ENCODE measurements at places on chromosomes 6 and 20.

DNA sequence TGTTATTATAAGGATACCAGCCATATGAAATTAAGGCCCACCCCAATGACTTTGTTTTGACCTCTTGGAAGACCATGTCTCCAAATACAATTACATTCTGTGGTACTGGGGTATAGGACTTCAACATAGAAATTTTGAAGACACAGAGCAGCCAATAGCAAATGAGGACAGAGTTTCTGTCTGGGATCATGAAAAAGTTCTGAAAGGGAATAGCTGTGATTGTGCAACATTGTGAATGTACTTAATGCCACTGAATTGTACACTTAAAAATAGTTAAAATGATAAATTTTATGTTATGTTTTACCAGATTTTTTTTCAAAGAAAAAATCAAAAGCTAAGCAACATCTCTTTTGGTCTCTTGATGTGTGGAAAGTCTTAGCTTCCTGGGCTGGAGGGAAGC is 27.0 kb upstream of the AGPAT4 start:
- DNase-seq: no peak

DNA sequence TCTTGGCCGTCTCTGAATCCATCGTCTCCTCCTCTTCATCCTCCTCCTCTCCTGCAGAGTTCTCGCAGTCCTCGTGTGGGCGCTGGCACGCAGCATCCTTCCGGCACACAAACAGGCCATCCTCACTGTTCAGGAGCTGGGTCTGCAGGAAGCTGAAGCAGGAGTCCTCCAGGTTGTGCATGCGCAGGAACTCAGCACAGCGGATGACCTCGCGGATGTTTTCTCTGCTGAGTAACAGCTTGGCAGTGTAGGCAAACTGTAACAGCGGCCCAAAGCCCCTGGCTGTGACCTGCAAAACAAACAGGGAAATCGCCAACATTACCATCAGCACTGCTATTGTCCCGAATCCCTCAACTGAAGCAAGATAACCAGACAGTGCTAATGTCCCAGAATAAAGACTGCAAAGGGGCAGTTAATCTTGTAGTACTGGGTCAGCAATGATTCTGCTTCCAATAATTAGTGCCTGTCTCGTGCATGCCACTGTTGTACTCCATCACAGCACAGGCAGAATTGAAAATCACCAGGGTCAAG is 57.4 kb downstream of the GJA10 start:
- no peak for DNase-seq

DNA sequence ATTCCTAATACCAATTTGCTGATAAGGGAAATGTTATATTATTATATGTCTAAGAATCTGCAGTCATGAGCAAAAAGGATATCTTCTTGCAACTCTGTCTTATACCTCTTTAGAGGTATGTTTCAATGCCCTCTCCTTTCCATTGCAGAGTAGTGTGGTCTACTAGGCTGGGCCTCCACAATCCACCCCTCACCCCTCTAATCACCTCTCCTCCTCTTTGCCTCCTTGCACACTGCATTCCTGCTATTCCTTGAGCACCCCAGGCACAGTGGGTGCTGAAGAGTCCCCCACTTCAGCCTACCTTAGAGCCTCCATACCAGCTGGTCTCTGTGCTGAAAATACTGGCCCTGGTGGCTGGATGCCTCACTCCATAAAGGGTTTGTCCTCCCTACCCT is 26.9 kb downstream of the ARMC2 start:
- DNase-seq: no peak

GRCh38 chr6:135181333-135182070 is 394 bp downstream of the MYB start:
- DNase-seq: no peak

DNA sequence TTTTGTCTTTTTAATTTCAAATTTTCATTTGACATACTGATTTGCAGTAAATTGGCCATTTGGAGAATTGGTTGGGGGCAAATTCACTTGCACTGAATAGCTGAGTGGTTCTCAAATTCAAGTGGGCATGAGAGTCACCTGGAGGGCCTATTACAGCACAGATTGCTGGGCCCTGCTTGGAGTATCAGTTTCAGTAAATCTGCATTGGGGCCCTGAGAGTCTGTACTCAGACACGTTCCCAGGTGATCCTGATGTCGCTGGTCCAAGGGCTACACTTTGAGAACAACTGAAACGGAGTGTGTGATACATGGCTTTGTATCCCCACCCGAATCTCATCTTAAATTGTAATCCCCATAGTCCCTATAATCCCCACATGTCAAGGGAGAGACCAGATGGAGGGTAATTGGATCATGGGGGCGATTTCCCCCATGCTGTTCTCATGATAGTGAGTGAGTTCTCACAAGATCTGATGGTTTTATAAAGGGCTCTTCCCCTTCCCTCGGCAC is 115.9 kb downstream of the KLHL32 start:
- DNase-seq: no peak

GRCh38 chr6:21603082-21603952 is 9.8 kb downstream of the SOX4 start:
- no peak for DNase-seq

- no peak for DNase-seq
These were observed 381.5 kb downstream of the TFAP2A start for GRCh38 chr6:10033223-10033829.

DNA sequence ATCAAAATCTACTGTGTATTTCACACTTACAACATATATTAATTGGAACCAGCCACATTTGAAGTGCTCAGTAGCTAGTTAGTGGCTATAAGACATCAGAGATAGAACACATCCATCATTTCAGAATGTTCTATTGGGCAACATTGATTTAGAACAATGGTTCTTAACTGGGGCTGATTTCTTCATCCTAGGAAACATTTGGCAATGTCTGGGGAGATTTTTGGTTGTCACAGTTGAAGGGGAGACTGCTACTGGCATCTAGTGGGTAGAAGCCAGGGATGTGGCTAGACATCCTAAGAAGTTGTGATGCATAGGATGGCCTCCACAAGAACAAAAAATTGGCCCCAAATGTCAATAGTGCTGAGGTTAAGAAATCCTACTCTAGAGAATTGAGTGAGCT is 132.5 kb downstream of the OLIG3 start:
- DNase-seq: no peak

DNA sequence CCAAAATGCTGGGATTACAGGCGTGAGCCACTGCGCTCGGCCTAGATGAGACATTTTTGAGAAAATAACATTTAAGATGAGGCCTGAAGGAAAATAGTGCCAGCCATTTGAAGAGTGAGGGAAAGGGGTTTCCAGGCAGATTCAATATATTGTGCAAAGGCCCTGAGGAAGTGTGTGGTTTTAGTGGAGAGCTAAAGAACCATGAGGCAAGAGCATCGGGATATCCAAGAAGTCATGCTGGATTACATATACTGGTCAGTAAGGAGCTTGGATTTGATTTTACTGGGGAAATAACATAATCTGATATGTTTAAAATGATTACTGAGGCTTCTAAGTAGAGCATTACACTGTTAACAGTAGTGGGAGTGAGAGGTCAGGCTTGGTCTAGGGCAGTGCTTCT is 47.0 kb downstream of the CARMIL1 start:
- no peak for DNase-seq

GRCh38 chr6:40439026-40439800 is 148.0 kb downstream of the LRFN2 start:
- no peak for DNase-seq

- peak; percentile 94 for DNase-seq
These were observed 4.3 kb upstream of the CEBPB start for GRCh38 chr20:50186151-50186885.

DNA sequence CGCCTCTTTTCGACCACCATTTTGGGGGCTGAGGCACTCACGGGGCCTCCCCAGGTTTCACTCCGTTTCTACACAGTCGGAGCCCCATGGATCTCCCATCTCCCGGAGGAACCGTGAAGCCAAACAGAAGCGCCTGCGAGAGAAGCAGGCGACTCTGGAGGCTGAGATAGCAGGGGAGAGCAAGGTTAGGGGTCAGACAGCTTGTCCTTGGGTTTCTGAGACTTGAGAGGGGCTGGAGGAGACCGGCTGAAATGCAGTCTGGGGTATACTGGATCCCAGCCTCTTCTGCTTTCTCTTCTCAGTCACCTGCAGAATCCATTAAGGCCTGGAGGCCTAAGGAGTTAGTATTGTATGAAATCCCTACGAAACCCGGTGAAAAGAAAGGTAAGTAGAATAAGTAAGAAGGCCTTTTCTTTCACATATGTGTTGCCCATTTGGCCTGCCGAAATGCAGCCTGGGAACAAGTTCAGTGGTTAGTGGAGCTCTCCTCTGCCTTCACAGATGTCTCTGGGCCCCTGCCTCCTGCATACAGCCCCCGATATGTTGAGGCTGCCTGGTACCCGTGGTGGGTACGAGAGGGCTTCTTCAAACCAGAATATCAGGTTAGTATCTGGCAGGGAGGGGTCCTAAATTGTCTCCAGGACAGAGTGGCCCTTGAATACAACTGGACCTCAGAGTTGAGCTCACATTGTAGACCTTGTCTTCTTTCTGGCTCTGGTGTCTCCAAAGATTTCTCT is 984 bp downstream of the VARS2 start:
- peak; percentile 33 for DNase-seq

DNA sequence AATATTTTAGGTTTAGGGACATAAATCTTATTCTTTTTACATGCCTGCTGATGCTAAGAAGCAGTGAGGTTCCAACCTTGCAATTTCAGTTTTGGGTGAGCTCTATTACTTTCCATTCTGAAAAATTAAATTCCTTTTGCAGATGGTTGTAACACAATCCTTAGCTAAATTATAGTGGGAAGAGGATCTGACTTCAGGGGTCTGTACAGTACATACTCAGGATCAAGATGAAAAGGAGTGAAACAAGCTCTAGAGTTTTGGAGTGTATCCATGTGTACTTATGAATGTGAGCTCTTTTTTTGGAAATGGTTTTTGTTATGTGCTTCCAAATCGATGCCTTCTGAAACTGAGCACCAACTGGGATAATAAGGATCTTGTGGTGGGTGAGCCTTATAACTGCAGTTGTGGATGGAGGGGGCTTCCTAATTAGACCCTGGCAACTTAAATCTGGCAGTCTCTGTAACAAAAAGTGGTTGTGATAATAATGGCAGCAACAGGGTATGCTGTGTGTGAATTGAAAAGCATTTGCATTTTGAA is 218.8 kb upstream of the MAP3K7 start:
- DNase-seq: no peak

GRCh38 chr6:157182503-157183264 is 140.6 kb downstream of the TMEM242 start:
- no peak for DNase-seq

DNA sequence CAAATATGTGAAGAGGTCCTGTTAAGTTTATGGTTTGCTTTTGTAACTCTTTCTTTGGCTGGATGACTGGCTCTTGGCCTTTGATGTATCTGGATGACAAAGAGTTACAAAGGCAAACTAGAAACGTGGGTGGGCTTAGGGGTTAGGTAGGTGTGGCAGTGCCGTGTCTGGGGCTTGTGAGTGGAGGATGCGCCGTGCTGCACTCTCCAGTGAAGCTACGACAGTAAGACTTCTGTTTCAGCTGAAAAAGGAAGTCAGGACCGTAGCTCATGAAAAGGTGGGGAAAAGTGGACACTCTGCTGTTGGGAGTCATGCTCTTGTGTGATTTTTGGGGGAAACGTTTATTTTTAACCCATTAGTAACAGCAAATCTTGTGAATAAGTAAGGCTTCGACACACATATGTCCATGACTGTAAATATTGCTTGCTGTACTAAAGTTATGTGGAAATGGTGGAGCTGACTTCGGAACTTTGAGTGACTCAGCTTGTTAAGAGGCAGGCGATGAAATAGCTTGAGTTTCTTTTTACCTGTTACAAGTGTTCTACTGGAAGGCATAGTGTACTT is 45.6 kb downstream of the DUSP22 start:
- no peak for DNase-seq

DNA sequence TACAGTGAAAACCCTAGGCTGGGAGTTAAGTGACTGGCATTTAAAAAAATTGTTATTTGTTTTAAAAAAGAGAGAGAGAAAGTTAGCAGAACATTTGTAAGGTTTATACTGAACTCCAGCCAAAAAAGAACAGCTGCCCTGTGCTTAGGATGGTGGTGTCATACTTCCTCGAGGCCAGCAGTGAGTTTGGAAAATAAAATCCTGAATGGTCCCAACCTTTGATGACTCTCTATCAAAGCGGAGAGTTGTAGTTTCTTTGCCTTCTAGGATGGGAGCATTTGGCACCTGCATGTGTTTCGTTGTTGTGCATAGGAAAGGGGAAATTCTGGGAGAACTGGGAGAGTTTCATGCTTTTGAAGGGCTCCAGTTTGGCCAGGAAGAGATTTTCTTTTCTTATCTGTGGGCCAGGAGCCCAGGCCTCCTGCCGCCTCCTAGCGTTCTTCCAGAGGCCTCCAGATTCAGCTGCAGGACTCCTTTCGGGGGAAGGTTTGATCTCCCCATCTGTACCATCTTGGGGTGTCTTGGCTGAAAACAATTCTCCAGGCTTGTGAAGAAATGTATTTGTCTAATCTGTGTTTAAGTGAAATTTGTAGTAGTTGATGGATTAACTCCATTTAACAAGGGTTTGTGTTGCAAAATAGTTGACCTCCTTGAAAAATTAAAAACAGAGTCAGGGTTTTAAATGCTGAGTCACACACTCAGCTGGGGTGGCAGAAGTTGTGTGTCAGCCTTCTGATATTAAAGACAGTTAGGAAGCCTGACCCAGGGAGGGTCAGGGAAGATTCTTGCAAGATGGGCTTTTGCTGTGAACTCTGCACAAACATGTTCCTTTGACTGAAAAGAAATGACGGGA is 63.4 kb downstream of the TXNDC5 start:
- DNase-seq: no peak

GRCh38 chr6:136370988-136371728 is 81.5 kb upstream of the BCLAF1 start:
- DNase-seq: no peak

- DNase-seq: no peak
These were observed 64.9 kb downstream of the SLC24A3 start for GRCh38 chr20:19277381-19277780.

- DNase-seq: no peak
These were observed 194.2 kb upstream of the CNR1 start for GRCh38 chr6:88360203-88360797.

GRCh38 chr6:108561742-108562502 is 1.2 kb downstream of the FOXO3 start:
- DNase-seq: no peak
